ENCODE measurements at places on chromosomes 6 and 20. TPM values are rescaled to one million over a fixed set of nuclear protein-coding genes. Genes with fewer than 3 reads are reported as not detected.

DNA sequence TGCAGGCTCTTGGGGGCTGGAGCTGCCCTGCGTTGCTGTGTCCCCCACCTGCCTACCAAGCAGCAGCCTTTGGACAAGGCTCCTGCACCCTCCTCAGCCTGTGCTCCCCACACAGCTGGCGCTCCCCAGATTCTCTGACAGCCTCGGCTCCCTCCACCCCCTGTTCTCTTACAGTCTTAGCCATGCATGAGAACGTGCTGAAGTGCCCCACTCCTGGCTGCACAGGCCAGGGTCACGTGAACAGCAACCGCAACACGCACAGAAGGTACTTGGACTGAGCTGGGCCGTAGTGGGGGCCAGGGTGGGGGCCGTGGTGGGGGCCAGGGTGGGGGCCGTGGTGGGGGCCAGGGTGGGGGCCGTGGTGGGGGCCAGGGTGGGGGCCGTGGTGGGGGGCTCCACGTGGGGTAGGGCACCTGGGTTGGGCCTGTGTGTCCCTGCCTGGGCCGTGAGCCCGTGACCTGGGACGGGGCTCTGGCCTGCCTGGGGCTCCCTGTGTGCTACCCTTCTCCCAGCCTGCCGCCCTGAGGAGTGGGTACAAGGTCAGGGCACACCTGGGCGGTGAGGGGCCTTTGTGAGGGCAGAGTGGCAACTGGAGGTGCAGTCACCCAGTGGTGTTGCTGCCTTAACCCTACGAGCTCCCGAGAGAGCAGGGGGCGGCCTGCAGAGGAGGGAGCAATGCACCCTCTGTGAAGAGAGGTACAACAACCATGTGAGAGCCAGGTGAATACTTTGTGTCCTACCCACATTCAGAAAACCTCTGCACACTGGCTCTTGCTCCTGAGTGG, 43.5 kb upstream of the PCMTD2 start:
- no peak for DNase-seq

Gene MICA
- 22.8 TPM for total RNA-seq

Gene SLC25A27
- 54.1 TPM for total RNA-seq

- no peak for DNase-seq
These were observed 37.6 kb downstream of the GSTA2 start for GRCh38 chr6:52725535-52726192.

GRCh38 chr6:143656026-143656425, 21.7 kb upstream of the PHACTR2 start:
- DNase-seq: no peak

DNA sequence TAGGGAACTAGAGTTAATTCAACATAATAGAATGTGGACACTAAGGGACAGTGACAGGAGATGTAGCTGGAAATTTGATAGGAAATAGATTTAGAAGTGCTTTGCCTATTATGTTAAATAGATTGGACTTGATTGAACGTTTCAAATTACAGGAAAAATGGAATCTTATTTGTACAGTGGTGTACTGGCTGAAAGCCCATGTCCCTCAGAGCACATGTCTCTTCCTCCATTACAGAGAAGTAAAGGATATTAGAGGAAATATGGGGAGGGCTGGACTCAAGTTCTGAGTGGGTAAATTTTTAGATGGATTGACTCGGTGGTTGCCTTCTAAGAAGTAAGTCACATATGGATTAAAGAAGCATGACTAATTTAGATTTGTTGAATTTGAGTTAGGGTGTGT, 11.4 kb downstream of the PKIB start:
- DNase-seq: no peak

DNA sequence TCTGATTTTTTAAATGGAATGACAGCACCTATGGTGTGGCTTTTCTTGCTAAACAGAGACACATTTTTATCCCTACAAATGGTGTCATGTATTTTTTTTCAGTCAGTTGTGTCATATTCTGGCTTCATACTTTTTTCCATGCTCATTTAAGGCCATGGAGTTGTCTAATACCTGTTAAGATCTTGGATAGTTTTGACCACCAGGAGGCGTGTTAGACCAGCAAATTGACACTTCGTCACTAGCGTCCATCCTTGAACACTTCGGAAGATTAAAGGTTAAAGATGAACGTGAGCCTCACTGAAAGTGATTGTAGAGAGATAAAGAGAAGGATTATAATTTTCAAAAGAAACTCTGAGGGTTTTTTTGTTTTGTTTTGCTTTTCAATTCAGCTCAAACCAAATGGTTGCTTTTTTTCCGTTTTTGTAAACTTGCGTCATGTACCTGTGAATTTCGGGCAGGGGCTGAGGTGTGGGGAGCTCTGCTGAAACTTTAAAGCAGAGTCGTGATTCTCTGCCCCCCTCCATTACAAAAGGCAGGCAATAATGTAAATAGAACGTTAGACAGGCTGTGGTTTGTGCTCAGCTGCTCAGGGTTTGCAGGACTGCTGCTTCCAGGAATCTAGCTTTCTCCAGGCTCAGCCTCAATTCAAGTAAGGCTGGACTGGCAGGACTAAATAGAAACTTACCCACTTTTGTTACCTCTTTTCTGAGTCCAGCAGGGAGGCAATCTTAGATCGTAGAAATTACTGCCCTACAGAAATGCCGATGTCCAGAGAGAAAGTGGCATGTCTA, 245.1 kb downstream of the FOXA2 start:
- no peak for DNase-seq

- no peak for DNase-seq
These were observed 11.1 kb upstream of the CD40 start for GRCh38 chr20:46107061-46107460.

- no peak for DNase-seq
These were observed 8.9 kb upstream of the FBXO9 start for GRCh38 chr6:53056273-53056672.

Gene TSBP1
- total RNA-seq: not detected

Gene DOK5
- 5.3 TPM for total RNA-seq

Gene PDYN
- not detected for total RNA-seq

GRCh38 chr20:42611889-42612837, 577.5 kb downstream of the PTPRT start:
- no peak for DNase-seq

GRCh38 chr6:82866446-82866845, 199.2 kb downstream of the UBE3D start:
- DNase-seq: no peak

- DNase-seq: no peak
These were observed 52.7 kb upstream of the MYB start for GRCh38 chr6:135128268-135128914.

Data from tibial nerve (tissue), 4 donors.